ENCODE measurements at places on chromosomes 5 and 9.

DNA sequence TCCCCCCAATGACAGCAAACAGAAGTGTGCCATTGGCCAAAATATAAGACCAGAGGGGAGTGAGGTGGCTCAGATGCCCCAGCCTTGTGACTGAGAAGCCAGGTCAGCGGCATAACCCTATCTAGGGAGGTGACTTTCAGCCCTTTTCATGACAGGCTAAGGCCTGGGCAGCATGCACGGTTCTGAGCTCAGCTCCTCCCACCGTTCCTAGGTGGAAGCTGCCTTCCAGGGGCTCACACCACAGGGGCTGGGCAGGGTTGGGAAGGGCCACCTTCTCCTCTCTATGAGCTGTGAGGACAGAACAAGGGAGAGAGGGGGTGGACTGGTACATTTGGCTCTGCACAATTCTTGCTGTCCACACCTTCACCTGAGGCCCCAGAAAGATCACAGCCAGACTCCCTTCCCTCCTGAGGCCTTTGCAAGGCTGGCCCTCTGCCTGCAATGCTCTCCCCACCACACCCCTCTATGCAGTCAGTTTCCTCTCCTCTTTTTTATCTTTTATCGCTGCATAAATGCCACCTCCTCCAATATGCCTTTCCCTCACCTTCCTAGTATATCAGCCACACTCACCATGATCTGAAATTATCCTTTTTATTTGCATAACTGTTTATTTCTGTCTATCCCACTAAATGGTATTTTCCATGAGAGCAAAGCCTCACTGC, 5.1 kb upstream of the EGR1 start:
- DNase-seq: no peak

DNA sequence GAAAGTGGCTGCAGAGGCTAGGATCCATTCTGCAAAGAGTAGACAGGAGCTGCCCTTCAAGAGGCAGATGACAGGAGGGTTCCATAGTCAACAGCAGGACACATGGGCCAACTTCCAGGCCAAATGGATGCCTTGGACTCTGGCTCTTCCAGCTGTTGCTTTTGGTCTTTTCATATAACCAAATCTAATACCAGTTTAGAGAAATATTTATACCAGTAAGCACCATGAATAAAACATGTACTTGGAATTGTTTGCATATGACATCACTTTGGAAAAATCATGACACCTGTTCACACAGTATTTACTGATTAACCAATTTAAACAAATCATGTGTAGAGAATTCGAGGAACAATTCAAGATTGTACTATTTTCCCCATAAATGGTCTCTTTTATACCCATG, 481.3 kb downstream of the DMRT2 start:
- no peak for DNase-seq

- no peak for DNase-seq
These were observed 60.5 kb downstream of the CTSL start for GRCh38 chr9:87786423-87786822.

- DNase-seq: no peak
These were observed 387.5 kb downstream of the FAM170A start for GRCh38 chr5:120016717-120017382.
